ENCODE measurements at places on chromosomes 16 and 17.

- peak; percentile 54 for DNase-seq
These were observed 4.0 kb downstream of the LYRM1 start for GRCh38 chr16:20904507-20905081.

DNA sequence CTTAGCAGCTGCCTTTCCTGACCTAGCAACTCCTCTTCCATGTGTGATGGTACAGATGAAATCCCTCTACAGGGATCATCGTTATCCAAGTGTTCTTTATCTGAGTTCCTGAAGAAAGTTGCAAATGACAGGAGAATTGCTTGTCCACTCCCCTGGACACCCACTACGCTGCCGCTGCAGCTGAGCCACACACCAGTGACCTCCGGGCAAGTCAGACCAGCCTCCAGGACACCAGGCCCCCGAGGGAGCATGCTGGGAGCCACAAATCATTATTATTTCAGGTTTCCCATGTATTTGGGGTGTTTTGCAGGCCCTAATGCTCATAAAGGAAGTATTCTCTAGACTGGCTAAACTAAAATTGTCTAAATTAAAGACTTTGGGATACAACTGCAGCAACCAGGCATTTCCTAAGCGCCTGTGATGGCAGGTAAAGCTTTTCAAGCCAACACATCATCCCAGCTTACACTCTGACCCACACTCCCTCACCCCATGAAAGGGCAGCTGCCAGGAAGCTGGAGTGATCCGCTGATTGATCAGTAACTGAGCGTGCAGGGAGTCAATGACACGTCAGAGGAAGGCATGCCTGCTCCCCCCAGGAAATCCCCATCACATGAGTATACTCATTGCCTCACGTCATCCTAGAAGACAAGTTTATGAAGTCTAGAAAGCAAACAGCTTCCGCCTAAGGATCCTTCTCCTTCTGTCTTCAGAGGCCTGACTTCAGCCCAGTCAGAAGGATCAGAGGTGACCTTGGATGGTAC, 14.4 kb downstream of the FA2H start:
- no peak for DNase-seq

DNA sequence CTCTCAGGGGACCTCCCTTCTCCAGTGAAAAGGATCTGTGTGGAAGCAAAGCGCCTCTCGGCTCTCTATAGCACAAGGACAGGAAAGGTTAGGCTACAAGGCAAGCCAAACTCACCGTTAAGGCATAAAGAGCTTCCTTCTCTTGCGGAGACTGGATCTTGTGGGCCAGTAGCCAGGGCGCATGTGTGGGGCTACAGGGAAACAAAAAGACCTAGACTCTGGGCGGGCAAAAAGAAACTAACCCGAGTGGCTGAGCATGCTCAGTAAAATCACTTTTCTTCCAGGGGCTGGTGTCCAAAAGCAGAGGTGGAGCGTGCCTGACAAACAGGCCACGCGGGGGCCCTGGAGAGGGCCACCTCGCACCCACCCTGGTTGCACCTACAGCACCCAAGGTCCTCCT, 16.1 kb downstream of the GGA2 start:
- no peak for DNase-seq

GRCh38 chr17:57136355-57136754, 51.3 kb downstream of the AKAP1 start:
- DNase-seq, result no peak

DNA sequence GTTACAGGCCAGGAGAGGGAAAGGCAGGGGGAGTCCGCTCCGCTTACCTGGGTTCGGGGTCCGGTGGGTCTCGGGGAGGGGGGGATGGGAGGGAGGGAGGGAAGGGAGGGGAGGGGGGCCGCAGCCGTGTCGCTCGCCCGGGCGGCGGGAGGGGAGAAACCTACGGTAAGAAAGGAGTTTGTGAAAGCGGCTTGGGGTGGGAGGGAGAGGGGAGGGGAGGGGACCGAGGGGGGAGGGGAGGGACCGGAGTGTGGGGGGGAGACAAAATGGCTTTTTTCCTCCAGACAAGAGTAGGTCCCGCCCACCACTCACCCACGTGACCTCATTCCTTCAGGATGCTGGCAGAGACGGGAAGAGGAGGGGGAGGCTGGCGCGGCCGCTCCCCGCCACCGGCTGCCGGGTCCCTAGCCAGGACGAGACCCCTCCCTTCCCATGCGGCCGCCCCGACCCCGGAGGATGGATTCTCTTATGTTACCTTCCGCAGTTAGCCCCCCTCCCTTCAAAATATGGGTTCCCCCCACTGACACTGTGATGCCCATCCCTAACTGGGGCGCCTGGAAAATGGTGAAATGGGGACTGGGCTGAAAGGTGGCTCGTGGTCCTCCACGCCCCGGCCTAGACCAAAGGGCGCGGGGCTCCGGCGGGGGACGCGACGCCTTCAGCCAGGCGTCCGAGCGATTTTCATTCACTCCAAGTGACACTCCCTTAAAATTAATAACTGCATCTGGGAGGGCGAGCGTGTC, at the start of gene PCGF2:
Gene PCGF2, minus strand, starts transcription at position 188 of the 743 bp plus-strand sequence. CDS start 7,934 bp downstream, outside the sequence.
- DNase-seq, result no peak

DNA sequence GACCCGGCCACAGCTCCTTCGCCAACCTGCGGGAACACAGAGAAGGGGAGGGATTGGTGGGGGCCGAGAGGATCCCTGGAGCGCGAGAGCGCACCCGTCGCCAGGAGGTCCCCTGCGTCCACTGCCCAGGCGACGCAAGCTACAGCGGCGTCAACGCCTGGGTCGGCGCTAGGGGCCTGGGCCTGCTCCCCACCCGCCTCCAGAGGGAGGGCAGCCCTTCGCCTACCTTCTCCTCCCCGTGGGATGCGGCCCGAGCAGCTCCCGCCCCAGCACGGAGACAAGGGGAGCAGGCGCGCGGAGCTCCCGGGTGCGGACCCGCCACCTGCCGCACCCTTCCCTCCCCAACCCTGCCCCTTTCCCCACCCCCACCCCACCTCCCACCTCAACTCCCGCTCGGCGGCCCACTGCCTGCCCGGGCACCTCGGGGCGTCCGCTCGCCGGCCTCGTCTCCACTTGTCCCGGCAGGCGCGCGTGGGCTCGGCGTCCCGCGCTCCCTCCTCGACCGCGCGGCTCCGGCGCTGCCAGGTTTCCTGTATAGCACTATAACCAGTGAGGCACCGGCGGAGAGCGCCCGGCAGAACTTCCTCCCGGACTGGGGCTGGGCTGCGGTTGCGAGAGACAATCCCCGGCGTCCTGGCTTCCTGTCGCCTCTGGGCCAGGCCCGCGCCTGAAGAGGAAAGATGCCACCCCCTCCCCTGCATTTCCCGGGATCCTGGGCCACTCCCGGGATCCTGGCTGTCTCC, 119.1 kb upstream of the SMURF2 start:
- DNase-seq, result peak; percentile 72

GRCh38 chr17:76792348-76792747, 54.4 kb downstream of the MFSD11 start:
- DNase-seq, result no peak

DNA sequence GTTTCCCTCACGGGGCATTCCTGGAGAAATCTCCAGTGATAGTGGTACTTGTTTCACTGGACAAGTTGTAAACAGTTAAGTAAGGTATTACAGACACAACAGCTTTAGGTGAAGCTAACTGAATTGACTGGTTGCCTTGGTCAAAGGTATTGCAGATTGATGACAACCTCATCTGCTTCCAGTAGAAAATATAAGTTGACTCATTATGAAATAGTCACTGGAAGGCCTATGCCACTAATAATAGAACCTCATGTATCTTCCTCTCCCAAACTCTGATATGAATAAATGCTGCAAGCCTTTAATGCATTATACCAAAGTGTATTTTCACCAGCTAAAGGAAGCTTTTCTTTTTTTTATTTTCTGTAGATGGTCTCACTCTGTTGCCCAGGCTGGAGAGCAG, 44.8 kb downstream of the GLG1 start:
- DNase-seq, result no peak

DNA sequence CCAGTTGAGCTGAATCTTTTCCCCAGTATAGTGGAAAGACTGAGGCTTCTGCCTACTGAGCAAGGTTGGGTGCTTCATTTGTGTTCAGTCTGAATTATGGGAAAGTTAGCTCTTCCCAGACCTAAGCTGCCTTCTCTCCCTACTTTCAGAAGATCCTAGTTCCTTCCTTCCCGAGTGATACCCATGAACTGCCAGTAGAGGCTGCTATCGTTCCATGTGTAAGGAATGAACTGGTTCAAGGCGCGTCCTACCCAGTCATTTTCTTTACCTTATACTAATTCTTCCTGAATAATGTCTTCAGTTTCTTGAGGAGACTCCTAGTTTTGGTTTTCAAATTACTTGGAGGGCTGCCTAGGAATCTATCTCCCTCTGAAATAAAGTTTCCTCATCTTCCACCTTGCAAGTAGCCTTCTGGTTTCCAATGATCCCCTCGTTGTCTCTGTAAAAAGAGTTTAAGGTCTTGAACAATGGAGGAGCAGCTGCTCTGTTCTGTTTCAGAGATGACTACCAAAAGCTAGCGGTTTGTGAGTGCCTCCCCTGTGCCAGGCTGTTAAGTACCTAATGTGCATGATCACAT, 934 bp upstream of the AOC2 start:
- no peak for DNase-seq

DNA sequence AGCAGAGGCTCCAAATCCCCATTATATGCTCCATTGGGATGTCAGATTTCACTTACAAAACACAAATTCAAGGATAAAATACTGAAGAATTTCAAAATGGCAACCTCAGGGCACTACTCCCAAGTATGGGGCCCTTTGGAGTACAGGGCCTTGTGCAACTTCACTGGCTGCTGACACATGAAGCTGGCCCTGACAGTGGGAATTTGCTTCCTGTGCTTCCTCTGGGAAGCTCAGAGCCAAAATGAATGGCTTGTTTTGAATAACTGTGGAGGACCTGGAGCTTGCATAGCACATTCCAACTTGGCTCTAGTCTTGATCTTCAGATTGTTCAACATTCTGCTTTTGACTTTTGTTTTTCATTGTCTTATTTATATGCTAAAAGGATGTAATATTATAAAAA, 52.3 kb upstream of the HNF1B start:
- DNase-seq, result no peak

- no peak for DNase-seq
These were observed 53.2 kb downstream of the CPPED1 start for GRCh38 chr16:12750554-12750918.

GRCh38 chr16:22004341-22004740, 3.4 kb upstream of the PDZD9 start:
- DNase-seq, result no peak
